ENCODE measurements at places on chromosomes 4 and X.
A peak's percentile ranks its signal among the peaks of the same experiment; 100 is the strongest.

- DNase-seq = no peak
Observed at GRCh38 chr4:129474698-129475097, 378.7 kb downstream of the C4orf33 start.

DNA sequence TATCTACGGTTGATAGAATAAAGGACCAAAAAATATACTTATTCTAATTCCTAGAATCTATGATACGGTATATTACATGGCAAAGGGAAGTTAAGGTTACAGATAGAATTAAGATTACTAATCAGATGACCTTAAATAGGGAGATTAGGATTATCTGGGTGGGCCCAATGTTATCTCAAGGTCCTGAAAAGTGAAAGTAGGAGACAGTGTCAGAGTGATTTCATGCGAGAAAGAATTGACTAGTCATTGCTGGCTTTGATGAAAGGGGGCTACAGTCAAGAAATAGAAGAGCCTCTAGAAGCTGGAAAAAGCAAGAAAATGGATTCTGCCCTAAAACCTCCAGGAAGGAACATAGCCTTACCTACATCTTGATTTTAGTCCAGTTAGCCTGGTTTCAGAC lies 176.9 kb upstream of the PPP1R2C start:
- no peak for DNase-seq

DNA sequence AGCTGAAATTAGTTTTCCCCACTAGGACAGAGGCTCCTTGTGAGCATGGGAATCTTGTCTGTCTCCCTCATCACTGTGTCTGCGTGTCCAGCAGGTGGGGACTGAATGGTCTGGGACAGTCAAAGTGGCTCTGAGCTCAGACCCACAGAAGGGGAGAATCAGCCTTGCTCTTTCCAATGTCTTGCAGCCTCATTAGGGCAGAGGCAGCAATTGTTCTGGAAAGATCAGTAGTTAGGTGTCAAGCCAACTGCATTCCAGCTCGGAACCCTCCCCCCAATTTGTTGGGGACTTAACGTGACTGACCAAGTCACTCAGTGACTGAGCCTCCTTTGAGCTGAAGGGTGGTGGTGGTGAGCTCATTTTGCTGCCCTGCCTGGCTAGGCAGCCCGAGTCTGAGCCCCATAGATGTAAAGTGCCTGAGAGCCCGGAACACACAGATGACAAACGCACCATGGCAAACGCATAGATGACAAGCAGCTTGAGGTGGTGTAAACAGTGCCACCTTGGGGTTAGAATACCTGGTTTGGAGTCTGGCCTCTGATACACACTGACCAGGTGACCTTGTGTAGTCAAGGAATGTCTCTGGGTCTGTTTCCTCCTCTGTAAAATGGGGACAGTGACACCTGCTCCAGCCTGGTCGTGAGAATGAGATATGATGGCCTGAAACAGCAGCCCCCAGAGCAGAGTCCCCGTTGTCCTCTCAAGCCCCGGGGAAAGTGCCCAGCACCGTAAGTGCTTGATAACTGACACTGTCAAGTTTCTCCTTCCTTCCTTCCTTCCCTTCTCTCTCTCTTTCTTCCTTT lies 2.7 kb upstream of the SORCS2 start:
- DNase-seq = no peak

- no peak for DNase-seq
Observed at GRCh38 chrX:46262304-46262703, 282.9 kb downstream of the ZNF674 start.

GRCh38 chrX:106901781-106902219 lies 1.3 kb downstream of the RIPPLY1 start:
- no peak for DNase-seq

DNA sequence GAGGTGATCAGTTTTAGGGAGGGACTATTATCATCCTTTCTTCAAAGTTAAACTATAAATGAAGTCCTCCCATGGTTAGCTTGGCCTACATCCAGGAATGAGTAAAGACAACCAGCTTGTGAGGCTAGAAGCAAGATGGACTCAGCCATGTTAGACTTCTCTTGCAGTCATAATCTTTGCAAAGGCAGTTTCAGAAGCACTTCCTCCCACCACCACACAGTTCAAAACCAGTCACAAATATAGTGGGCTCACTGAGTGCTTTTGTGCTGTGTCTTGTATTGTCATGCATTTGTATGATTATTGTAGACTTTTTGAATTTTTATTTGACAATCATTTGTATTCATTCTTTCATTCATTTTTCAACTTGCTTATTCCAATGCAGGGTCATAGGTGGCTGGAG lies 204.5 kb downstream of the ZNF674 start:
- no peak for DNase-seq

- peak; percentile 33 for DNase-seq
Observed at GRCh38 chrX:48086082-48086481, 14.6 kb upstream of the ZNF630 start.

DNA sequence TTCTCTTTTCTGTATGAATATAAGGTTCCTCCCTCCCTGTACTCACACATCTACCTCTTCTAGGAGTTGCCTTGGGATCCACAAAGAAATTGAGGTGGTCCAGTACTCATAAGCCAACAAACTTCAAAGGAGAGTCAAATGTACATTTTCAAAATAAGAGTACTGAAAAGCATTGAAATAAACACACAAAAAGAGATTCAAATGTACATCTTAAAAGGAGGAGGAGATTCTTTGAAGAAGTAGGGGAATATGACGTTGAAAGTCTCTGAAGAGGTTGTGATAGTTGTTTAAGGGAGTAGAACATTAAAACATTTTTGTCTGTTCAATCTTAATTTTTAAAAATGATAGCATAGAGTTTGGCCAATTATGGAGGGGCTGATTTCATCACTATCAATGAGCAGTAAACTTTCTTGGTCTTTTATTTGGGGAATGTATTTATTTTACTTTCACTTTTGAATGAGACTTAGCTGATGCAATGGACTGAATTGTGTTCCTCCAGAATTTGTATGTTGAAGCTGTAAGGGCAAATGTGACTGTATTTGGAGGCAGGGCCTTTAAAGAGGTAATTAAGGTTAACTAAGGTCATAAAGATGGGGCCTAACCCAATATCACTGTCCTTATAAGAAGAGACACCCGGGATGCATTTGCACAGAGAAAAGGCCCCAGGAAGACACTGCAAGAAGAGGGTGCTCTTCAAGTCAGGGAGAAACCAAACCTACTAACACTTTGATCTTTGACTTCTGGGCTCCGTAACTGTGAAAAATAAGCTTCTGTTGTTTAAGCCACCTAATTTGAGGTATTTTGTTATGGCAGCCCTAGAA lies 226.3 kb upstream of the PGRMC2 start:
- DNase-seq = no peak

DNA sequence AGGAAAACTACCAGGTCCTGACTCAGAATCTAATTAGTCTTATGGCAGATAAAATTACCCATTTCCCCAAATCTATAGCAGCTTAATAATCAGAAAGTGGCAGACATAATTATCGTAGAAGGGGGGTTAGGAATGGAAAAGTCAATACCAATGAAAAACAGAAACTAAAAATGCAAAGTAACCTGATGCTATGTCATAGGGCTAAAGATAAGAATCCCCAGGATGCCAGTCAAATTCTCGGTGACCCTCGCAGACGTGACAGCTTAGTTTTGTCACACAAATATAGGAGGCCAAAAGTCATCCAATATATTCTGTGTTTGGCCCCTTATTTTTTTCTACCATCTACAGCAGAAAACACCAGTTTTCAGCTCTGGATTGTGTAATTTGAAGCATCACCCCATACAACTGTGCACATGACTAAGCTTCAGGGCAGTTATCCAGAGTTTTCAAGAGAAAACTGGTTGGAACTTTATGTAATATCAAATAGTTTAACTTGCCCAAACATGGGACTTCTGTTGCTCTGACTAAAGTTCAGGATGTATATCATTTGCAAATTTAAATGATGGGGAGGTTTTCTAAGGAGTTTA lies 30.9 kb downstream of the RASSF6 start:
- no peak for DNase-seq

DNA sequence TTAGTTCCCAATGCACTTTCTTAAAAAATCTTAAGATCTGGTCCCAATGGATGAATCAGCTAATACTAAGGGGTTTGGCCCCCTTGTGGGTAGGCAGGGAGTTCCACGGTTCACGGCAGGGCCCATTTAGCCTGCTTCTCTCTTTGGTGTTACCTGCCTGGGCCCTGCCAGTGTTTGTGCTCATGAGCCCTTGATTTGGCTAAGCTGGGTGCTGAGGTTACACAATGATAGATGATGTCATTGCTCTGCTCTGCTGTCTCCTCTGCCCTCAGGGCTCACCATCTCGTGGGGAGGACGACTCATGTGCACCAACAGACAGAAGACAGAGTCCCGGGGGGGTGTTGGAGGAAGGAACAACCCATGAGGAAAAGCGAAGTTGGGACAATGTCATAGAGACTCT lies 24.4 kb downstream of the RTL5 start:
- no peak for DNase-seq

GRCh38 chrX:121208563-121208962 lies 161.2 kb downstream of the GLUD2 start:
- no peak for DNase-seq

DNA sequence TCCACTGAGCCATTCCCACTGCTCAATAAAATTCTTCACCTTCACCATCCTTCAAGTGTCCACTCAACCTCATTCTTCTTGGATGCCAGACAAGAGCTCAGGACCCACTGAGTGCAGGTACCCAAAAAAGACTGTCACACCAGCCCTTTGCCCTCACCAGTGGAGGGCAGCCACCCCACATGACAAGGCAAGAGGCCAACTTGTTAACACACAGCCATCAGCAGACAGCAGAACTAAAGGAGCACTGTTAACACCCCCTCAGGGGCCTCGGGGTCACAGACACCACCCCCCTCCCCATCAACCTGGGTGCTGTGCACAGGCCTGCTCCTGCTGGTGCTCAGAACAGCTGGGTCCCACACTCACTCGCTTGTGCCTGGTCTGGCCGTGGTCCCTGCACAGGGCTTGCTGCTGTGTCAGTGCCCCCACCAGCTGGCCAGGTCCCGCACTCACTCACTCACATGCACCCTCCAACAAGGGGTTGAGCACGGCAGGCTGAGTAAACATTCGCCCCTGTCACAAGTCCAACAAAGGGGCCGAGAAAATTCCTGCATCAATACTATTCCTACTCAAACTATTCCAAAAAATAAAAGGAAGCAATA lies 54.1 kb downstream of the ATRX start:
- DNase-seq = no peak

- no peak for DNase-seq
Observed at GRCh38 chr4:153553819-153554170, 87.6 kb downstream of the TMEM131L start.

- DNase-seq = no peak
Observed at GRCh38 chrX:32877592-32877991, 333.8 kb downstream of the DMD start.

DNA sequence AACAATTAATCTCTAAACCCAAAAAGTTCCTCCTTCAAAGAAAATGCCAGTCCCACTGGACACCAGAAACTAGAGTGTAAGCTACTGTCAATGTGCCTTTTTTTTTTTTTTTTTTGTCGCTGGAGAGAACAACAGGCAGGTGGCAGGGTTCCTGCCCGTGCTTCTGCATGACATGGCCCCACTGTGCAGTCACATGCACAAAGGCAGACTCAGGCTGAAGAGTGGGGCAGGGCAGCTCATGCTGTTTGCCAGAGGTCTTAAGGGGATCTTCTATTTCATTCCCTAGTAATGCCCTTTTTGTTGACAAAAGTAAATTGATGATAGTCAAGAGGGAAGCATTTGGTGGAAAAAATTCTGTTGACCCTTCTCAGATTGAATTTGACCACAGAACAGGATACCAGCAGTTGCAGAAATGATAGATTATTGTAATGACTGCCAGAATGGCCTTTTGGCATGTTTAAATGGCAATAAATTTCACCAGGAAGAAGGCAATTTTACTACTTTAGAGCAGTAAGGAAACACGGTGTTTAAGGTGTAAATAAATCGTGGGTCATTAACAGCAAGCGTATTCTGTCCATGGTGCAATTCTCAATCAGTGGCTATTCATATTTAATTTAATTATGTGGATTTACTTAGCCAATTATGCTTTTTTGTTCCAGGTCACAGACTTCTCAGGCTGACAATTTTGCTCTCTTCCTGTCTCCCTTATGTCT lies 80.9 kb downstream of the NKX6-1 start:
- no peak for DNase-seq

GRCh38 chr4:189124149-189124758 lies 816.4 kb upstream of the FRG1 start:
- DNase-seq = peak; percentile 33

DNA sequence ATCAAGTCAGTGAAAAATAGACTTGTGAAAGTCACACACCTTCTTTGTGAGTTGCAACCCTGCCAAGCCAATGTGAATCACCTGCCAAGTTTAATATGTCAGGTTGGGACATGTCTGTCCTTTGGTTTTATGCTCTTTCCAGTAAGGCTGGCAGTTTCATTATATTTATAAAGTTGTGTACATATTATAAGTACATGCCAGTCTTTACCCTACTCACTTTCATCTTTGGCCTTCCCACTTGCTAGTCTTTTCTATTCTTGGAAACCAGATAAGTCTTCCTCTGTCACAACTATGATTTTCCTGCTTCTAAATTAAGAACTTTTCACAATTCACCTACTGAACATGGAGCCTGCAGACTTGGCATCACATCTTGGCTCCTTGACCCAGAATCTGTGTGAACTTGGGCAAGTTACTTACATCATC lies 680.7 kb upstream of the BOD1L1 start:
- DNase-seq = no peak

- DNase-seq = peak; percentile 56
Observed at GRCh38 chrX:426881-427280, 40.2 kb upstream of the PPP2R3B start.

- DNase-seq = peak; percentile 27
Observed at GRCh38 chr4:10123227-10124101, 6.9 kb upstream of the WDR1 start.

DNA sequence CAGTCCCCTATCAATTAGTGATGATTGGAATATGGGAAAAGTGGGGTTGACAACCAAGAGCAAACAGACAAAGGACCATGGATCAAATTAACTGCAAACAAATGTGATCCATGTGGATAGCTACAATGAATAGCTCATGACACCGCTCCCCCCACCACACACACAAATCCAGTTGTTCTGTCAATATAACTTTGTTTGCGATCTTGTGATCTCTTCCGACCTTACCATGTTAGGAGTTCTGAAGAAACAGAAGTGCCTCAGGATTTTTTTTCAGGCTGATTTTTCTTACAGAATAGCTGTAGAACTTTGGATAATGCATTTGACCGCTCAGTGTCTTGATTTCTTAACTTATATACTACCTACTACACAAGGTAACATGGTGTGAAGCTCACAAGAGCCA lies 116.6 kb downstream of the SH2D1A start:
- no peak for DNase-seq

- DNase-seq = peak; percentile 2
Observed at GRCh38 chrX:11386001-11386523, 92.8 kb downstream of the AMELX start.

- DNase-seq = no peak
Observed at GRCh38 chr4:43765514-43765913, 683.1 kb downstream of the KCTD8 start.

DNA sequence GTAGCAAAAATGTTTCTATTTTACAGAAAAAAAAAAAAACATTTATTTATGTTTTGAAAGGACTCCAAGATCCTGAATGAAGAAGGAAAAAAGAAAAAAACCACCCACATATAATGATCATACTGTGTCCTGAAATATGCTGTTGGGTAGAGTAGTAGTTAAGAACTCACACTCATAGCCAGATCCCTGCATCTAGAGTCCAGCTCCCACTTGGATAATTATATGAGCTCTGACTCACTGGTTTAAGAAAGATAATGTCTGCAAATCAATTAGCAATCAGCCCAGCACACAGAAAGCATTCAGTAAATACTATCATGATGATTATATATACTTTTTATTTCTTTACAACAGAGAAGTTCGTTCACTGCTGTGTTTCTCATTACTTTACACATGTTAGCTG lies 46.7 kb upstream of the MXRA5 start:
- DNase-seq = no peak

- DNase-seq = no peak
Observed at GRCh38 chr4:78669453-78669852, 106.7 kb upstream of the BMP2K start.

Data from urothelium cell line (cell line).